ENCODE measurements at places on chromosomes 12 and 14. TPM values are rescaled to one million over a fixed set of nuclear protein-coding genes. Genes with fewer than 3 reads are reported as not detected.

Gene SVOP
- not detected for total RNA-seq

Gene PRH2
- not detected for total RNA-seq

Gene DHRS4L2
- 18.3 TPM for total RNA-seq

Gene FAIM2
- total RNA-seq = 0.95 TPM

Gene NRXN3
- total RNA-seq = not detected

Gene FNTB
- total RNA-seq = 16.1 TPM

Gene HPD
- not detected for total RNA-seq

Gene TGFB3
- total RNA-seq = 1.8 TPM

Gene PELI2
- 7.1 TPM for total RNA-seq

Gene MIP
- total RNA-seq = not detected

Gene SETD3
- total RNA-seq = 66.3 TPM

Gene GPR137C
- total RNA-seq = 0.88 TPM

Gene HOXC12
- total RNA-seq = not detected

Gene OLR1
- total RNA-seq = not detected

Gene C12orf56
- 0.40 TPM for total RNA-seq

Gene CATSPERB
- 2.5 TPM for total RNA-seq

Gene CCDC175
- total RNA-seq = not detected

Gene LMO3
- not detected for total RNA-seq

Gene GPR132
- 51.4 TPM for total RNA-seq

Data from activated CD4-positive, alpha-beta memory T cell treated with anti-CD3 and anti-CD28 coated beads, Interleukin-2, amount 10 ng/mL, durations not matched to agents 7 days and 5 days (primary cell).